ENCODE measurements at places on chromosomes 7 and 10.

GRCh38 chr7:132709971-132710567, 133.8 kb upstream of the PLXNA4 start:
- no peak for DNase-seq

- no peak for DNase-seq
Observed at GRCh38 chr7:1899196-1899595, 229.1 kb downstream of the ELFN1 start.

- no peak for DNase-seq
Observed at GRCh38 chr7:25675789-25676474, 447.6 kb upstream of the NPVF start.

DNA sequence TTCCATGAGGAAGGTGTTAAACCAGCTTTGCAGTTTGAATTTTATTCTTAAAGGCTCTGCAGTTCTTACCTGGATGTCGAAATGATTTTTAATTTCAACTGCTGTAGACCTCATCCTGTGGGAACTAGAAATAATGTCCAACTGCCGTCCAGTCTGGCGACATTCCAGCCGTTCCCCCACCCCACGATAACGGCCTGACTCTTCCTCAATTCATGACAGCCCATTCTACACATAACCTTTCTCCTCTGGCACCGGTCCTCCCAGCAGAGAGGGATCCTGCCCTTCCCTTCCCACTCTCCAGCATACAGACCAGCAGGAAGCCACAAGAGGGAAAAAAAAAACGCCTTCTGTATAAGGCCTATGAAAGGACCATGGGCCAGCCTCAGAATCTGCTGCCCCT, 51.8 kb upstream of the PRR15 start:
- no peak for DNase-seq

- DNase-seq, result no peak
Observed at GRCh38 chr7:80260606-80261005, 126.0 kb downstream of the GNAI1 start.

GRCh38 chr7:114426382-114426781, 11.8 kb downstream of the FOXP2 start:
- DNase-seq, result no peak

GRCh38 chr10:25028711-25029110, 12.3 kb downstream of the THNSL1 start:
- no peak for DNase-seq

GRCh38 chr7:44608916-44609648, 2.7 kb downstream of the OGDH start:
- DNase-seq, result peak; percentile 34

GRCh38 chr10:59335497-59335896, 26.9 kb downstream of the FAM13C start:
- DNase-seq, result no peak

- DNase-seq, result no peak
Observed at GRCh38 chr10:125605167-125605566, 77.8 kb downstream of the TEX36 start.

DNA sequence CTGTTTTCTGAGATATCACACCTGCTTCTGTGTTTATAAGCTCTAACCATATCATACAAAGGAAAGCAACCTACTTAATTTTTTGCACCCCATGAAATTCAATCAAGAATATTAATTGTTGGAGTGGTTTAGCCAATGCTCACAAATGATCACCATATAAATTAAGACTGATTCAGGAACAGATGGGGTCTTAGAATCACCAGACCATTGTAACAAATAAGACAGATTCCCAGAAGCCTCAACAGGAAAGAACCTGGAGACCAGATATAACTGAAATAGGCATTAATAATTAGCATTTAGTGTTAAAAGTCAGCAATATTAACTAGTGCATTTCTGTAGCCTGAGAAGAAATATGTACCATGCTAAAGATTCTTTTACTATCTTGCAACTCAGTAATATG, 73.6 kb downstream of the SLC13A1 start:
- no peak for DNase-seq

DNA sequence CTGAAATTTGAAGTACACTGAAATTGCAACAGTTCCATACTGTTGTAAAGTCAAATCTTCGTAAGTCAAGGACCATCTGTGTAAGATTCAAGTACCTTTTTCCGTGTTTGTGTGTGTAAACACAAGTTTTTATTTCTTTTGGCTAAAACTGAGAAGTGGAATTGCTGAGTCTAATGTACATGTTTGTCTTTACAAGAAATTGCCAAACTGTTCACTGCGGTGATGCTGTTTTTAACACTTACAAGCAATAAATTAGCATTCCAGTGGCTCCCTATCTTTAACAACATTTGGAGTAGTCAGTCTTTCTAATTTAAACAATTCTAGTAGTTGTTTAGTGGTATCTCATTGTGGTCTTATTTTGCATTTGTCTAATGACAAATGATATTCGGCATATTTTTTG, 23.3 kb downstream of the CALD1 start:
- DNase-seq, result no peak

DNA sequence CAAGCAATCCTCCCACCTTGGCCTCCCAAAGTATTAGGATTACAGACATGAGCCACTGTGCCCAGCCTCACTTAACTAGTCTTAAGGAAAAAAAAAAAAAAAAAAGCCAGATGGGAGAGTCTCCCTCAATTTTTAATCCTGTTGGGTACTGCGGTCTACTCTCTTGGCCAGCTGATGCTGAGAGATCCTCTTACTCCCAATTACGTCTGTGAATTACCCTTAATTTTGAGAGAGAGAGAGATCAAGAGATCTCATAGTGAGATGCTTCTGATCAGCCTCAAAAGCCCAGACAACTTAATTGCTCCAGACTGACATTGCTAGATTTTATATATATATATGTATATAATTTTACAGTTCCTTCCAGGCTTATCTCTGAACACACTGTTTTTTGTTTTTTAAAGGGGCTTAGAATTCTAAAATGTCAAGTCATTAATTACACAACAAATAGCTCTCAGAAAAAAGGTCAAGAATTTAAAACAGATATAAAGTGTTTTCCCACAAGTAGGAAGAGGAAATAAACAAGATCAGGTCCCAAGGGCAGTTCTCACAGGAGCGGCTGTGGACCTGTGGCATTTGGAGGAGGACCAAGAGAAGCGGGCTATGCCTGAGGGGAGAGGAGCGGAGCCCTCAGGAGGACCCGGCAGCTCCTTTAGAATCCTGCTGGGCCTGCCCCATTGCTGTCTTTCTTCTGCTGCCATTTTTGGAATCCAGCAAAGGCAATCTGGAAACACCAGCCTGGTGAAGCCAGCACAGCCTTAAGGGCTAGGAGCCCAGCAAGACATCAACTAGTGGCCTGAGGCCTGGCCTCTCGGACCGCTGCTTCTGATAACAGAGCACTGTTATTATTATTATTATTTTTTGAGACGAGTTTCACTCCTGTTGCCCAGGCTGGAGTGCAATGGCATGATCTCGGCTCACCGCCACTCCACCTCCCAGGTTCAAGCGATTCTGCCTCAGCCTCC, 30.1 kb downstream of the DENND2A start:
- DNase-seq, result no peak

DNA sequence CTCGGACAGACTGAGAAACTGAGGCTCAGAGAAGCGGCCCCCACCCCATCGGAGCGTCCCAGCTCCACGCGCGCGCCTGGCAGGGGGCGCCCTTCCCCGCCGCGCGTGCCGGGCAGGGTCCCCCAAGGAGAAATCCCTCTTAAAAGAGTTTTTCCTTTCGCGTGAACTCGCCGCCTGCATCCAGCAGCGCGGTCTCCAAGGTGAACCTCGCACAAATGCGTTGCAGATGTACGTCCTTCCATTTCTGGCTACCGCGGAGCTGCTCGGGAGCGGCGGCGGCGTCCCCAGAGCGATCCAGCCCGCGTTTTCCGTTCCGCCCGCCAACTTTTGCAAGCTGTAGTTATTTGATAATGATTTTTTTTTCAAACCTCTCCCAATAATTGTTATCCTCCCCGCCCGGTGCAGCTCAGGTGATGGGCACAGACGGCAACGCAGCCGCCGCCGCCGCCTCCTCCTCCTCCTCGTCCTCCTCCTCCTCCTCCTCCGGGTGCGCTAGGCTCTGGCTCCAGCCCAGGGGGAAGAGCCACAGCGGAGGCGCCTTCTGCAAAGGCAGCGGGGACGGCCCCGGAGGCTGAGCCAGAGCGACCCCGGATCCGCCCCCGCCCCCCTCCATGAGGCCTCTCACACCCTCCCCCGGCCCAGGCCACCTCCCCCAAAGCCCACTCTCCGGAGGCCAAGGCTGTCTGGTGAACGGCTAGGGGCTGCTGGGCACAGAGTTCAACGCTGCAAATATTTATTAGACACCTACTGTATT, 74.0 kb upstream of the CUX1 start:
- peak; percentile 47 for DNase-seq

DNA sequence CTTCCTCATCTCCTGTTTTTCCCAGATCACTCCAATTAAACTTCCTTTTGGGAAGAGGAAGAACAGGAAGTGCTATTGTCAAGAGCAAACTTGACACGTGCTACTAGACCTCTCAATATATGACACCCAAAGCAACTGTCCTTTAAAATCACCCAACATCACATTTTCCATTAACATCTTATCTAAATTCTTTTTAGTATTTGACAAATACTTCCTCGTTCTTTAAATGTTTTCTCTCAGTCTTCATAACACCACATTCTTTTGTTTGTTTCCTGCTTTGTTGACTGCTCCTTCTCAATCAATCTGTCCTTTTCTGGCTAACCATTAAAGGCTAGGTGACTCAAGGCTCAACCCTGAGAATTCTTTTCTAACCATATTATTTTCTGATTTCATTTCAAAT, 7.1 kb upstream of the TFPI2 start:
- no peak for DNase-seq

DNA sequence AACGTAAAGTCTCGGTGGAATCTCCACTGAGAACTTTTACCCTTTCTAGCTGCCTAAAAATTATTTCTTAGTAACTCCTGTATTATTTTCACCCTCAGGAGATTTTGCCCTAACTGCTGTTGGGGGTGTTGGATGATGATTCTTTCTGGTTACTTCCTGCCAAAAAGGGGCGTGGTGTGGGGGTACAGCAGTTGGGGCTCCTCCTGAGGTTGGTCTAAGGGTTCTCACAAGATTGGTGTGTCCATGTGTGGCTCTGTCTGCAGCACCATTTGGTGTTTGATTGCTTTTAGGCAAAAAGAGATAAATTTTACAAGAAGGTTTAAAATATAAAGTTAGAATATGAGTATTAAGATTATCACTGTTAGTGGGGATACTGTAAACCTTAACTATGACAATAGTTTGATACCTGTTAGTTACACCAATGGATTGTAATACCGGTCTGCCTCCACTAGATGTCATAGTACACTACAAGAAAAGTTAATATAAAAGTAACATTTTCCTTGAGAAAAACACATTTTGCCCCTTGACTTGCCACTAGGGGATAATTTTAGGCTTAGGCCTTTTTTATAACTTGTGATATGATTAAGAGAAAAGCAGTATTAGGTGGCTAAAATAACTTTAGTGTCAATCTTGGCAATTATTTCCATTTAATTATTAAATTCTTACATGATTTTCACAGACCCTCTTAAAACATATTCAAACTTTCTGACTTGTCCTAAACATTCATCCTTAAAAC, 928.7 kb downstream of the IPMK start:
- peak; percentile 28 for DNase-seq

DNA sequence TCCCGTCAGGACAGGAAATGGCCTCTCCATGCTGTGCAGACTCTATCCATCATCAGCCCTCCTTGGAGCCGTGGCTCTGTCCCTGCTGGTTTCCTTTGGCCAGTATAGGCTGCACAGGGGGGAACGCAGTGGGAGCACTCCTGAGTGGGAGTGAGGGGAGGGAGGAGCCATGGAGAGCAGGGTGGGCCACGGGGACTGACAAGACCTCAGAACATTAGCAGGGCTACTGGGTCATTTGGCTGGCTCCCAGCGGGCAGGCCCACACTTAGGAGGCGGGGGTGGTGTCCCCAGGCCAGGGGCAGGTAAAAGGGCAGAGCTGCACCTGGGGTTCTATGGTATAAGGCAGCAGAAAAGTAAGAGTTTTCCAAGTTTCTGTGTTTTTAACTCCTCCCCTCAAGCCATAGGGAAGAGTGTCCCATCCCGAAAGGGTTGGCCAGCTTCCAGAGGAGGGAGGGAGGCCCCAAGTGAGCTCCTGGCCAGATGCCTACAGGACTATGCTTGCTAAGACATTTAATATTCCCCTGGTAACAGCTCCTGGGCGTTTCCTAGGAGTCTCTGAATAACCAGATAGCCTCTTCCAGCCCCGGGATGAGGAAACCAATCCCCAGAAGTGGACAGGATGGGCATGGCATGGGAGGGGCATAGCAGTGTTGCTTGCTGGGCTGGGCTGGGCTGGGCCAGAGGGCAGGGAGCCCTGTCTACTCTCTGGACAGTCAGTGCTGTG, 5.5 kb upstream of the OPN4 start:
- DNase-seq, result peak; percentile 96

DNA sequence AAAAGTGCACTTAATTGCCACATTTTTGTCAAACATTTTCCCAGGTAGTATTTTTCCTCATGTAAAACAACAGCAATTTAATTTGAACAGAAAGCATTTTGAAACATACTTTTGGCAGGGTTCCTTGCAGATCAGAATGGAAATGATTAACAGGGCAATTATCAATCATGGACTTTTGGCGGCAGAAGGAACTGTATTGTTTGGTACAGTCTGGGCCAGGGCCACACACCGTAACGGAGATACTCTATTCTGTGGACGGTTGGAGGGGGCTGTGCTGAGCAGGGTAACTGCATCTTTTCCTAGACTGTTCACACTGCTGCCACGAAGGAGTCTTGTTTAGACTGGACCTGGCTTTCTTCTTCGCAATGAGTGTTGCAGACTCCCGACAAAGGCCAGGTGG, 62.3 kb downstream of the EGFR start:
- no peak for DNase-seq

DNA sequence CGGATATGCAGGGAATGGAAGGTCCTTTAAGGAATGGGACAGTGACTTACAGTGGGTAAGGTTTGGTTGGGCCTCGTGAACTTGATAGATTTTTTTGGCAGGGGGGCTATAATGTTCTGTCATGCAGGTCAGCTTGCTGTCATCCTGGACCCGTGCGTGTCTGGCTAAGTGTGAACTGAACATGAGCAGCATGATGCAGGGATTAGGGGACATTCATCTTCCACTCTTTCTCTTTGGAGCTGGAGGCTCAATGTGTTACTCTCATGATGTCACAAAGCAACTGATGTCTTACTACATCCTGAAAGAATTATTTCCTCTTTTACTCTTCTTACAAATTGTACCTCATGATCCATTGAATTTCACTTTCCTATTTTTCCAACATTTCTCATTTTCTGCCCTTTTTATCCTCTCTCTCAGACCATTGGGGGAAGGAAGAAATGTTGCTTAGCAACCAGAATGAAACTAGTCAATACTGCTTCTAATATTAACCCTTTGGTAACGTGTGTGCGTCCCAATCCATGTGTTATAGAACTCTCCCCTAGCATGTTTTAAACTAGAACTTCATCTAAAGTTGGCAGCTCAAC, 549.1 kb downstream of the LRMDA start:
- no peak for DNase-seq
